Transverse colon (tissue), 4 donors: ENCODE measurements at places on chromosomes 1 and 21. TPM values are rescaled to one million over a fixed set of nuclear protein-coding genes. Genes with fewer than 3 reads are reported as not detected.

DNA sequence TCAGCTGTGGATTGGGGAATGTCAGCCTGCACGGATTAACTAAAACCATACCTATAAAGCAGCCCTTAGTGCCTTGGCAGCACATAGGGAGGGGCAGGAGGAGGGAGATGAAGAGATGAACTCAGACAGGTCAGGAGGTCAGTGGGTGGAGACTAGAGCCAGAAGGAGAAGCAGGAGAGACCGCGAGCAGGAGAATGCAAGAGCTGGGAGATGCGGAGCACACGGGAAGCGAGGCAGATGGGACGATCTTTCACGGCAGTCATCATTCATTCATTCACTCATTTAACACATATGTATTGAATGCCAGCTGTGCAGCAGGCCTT lies 41.9 kb downstream of the NEK2 start:
- no peak for DNase-seq

DNA sequence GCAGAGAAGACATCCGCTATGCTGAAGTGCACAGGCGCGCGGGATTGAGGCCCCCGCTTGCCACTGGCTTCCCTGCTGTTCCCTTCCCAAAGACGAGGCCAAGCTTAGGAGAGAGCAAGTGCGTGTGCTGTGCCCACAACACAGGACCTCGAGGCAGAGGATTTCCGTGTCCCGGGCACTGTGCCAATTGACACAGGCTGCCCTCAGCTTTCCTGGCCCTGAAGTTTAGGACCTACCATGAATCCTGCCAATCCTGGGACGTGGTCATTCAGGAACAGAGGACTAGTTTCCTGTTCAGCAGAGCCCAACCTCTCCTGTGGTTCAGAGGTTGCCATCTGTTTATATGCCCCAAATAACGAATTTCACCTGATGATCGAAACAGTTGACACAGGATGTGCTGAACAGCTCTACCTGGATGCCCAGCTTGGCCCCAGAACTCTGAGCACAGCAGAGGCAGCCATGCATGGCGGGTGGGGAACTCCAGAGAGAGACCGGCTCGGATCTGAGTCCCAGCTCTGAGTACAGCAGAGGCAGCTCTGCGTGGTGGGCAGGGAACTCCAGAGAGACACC lies 22.0 kb downstream of the SLC37A1 start:
- DNase-seq = peak; percentile 42

Gene FAM229A
- 59.1 TPM for total RNA-seq

DNA sequence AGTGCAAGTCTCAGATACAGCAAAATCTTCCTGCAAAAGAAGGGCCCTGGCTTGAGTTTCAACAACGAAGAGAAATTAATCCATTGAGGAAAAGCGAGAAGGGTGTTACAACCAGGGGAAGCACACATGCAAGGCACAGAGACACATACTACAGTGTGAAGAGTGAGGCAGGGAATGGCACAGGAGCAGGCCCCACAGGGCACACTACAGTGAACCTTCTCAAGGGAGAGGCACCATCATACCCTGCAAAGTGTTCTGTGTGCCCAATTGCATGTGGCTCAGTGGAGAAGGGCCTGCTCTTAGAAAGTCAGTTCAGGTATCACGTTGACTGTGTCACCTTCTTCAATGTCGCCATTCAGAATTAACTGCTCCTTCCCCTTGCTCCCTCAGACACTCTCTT lies 60.3 kb downstream of the LMX1A start:
- DNase-seq = no peak

DNA sequence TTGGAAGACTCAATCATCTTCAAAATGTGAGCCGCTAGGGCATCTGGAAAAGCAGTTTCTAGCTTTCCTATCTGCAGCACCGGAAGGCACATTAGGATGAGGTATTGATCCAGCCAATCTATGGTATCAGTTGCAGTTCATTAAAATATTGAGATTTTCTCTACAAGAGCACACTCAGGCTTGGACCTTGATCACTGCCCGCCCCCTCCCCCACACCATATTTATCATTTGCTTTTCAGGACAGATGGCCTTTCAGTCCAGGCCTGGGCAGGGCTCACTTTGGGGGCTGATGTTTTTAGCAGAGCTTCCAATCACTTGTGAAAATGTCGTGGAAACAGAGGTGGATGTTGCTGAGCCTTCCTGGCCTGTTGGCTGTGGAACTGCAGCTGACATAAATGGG lies 17.5 kb downstream of the LHX4 start:
- DNase-seq = no peak

DNA sequence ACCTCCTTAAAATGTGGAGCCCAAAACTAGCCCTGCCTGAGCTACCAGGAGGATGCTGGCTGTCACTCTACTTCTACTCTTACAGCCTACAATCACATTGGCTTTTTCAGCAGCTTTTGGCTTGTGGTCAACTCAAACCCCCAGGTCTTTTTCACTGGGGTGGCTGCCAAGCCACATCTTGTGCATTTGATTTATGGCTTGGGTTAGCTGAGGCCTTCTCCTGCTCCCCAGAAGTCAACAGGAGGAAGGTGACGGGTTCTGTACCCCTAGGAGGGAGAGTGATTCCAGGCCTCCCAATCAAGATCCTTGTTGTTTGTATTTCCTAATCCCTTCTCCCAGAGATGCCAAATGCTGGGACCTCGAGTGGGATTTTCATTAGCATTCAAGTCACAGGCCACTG lies 124.3 kb downstream of the LACTBL1 start:
- DNase-seq = no peak

DNA sequence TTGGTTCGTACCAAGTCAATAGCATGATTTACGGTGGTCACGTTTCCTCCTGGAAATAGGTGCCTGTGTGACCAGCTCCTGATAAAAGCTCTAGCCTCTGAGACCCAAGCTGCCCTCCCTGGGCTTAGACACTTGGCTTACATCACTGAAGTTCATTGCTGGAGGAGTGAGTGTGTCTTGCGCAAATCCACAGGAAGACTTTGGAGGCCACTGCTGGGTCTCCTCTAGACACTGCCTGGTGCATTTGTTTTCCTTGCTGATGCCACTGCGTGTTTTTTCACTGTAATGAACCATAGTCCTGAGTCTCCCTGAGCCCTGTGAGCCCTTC lies 230.6 kb downstream of the DSCAM start:
- DNase-seq = no peak

Gene PTBP2
- 52.1 TPM for total RNA-seq

GRCh38 chr1:173063171-173063570 lies 12.4 kb upstream of the TNFSF18 start:
- no peak for DNase-seq

Gene FAM163A
- total RNA-seq = 0.14 TPM

Gene SPRR1B
- not detected for total RNA-seq

GRCh38 chr1:196078691-196079090 lies 529.5 kb downstream of the KCNT2 start:
- DNase-seq = no peak

DNA sequence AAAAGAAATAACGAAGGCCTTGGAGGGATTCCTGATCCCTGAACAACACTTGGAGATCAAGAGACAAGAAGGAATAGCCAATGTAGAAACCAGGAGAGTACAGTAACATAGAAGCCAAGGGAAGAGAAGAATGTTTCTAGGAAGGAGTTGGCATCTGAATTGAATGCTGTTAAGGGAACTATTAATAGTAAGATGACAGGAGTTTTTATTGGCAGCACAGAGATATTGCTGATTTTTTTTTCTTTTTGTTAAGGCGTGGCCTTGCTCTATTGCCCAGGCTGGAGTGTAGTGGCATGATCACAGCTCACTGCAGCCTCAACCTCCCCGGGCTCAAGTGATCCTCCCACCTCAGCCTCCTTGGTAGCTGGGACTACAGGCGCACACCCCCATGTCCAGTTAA lies 9.6 kb upstream of the SFT2D2 start:
- DNase-seq = no peak

DNA sequence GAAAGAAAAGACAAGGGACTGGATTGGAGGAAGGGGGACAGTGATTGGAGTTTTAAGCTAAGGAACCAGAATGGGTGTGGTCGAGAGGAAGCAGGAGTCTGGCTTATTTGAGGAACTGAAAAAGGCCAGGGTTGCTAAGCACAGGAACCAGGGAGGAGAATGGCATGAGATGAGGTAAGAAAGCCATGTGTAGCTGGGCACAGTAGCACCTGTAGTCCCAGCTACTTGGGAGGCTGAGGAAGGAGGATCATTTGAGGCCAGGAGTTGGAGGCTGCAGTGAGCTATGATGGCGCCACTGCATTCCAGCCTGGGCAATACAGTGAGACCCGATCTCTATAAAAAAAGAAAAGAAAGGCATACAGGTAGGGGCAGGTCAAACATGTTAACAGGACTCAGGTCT lies 8.1 kb upstream of the KHDRBS1 start:
- no peak for DNase-seq

- DNase-seq = no peak
Measured at GRCh38 chr1:52203935-52204625, 62.2 kb downstream of the ZFYVE9 start.

- DNase-seq = peak; percentile 2
Measured at GRCh38 chr1:3024588-3024987, 3.3 kb downstream of the ACTRT2 start.

Gene MYOG
- not detected for total RNA-seq

DNA sequence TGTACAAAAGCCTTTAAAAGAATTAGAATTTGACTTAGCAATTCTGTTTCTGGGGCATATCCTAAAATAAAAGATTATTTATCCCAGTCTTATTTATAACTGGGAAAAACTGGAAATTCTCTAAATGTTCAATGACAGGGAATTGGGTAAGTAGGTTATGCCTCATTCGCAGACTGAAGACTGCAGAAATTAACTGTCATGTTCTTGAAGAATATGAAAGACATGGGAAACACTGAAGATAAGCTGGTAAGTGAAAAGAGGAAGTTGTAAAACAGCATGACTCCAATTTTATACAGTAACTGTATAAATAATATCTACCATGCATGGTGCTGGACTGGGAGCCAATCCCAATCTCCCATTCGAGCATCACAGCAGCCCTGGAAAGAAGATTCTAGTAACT lies 50.6 kb upstream of the SLC2A1 start:
- DNase-seq = no peak

DNA sequence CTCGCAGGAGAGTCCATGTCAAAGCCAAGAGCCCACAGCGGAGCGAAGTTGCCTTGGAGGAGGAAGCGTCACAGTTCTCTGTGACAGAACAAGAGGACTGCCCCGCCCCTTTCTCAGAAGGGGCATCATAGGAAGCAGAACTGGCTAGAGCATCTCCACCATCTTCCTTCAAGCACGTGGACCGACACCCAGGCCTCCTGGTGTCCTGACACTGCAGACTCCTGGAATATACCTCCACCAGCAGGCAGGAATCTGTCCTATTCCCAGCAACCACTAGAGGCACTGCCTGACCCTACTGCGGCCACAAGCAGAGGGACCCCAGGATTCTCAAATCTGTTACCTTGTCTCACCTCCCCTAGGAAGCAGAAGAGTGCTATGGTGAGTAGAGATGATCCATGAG lies 37.8 kb downstream of the GPA33 start:
- no peak for DNase-seq

- DNase-seq = no peak
Measured at GRCh38 chr1:224266105-224266914, 63.7 kb downstream of the NVL start.

GRCh38 chr1:218377143-218377660 lies 32.1 kb downstream of the TGFB2 start:
- no peak for DNase-seq

Gene CSF3R
- 5.1 TPM for total RNA-seq

- DNase-seq = no peak
Measured at GRCh38 chr21:45542667-45543370, 579 bp upstream of the SLC19A1 start.

- no peak for DNase-seq
Measured at GRCh38 chr21:40622531-40622930, 224.4 kb downstream of the DSCAM start.

- peak; percentile 51 for DNase-seq
Measured at GRCh38 chr1:15848143-15848928, 829 bp downstream of the SPEN start.

Gene CASP9
- 19.1 TPM for total RNA-seq

Gene FAM151A
- 1.4 TPM for total RNA-seq

Gene ATP6V1G3
- not detected for total RNA-seq

DNA sequence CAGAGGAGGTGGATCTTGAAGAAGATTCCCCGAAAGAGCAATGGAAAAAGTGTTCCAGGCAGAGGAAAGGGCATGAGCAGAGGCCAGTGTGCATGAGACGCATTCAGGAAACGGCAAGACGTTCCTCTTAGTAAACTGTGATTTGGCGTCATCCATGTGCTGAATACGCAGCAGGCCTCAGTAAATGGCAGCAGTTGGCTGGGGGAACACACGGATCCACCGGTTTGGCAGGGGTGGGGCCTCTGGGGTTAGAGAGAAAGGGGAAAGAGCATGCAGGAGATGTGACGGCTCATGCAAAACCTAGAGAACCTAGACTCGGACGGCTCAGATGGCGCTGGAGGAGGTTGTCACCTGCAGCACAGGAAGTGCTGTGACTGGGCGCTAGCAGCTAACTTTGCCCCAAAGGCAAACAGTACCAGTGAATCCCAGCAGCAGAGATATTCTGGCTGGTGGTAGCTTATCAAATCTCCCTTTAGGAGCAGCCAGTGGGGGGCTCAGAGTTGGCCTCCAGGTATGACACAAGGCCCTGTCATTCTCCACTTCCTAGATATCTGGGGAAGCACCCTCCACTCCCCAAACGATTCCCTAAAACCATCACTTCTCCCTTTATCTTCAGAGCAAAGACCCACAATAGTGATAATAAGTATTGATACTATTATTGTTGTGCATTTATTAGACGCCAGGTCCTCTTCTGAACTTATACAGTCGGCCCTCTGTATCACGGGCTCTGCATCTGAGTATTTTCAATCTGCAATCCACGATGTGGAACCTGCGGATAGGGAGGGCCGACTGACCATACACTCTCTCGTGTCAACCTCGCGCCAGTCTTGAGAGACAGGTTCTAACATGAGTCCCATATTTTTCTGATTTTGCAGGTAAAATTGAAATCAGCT lies 7.6 kb downstream of the LAPTM5 start:
- peak; percentile 63 for DNase-seq
